ENCODE measurements at places on chromosomes 1 and 21. TPM values are rescaled to one million over a fixed set of nuclear protein-coding genes. Genes with fewer than 3 reads are reported as not detected.

RNU1-2 gene
- polyA plus RNA-seq, result 28.1 TPM

CSF3R gene
- 0.91 TPM for polyA plus RNA-seq

CLIC6 gene
- not detected for polyA plus RNA-seq

RHBG gene
- polyA plus RNA-seq, result not detected

GRCh38 chr1:227775841-227776240, 39.6 kb upstream of the PRSS38 start:
- no peak for DNase-seq

GRCh38 chr1:221832617-221833016, 90.7 kb upstream of the DUSP10 start:
- DNase-seq, result no peak

DNA sequence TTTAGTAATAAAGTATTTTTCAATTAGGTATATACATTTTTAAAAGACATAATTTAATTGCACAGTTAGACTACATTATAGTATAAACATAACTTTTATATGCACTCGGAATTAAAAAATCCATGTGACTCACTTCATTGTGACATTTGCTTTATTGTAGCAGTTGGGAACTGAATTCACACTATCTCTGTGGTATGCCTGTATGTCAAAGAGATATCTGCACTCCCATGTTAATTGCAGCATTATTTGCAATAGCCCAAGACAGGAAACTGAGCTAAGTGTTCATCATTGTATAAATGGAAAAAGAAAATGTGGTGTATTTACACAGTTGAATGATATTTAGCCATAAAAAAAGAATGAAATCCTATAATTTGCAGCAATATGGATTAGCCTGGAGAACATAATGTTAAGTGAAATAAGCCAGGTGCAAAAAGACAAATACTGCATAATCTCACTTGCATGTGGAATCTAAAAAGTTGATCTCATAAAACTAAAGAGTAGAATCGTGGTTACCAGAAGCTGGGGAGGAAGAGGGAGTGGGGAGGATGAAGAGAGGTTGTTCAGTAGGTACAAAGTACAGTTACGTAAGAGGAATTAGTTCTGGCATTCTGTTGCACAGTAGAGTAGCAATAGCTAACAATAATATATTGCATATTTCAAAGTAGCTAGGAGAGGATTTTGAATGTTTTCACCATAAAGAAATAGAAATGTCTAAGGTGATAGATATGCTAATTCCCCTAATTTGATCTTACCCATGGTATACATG, 64.8 kb downstream of the DPT start:
- DNase-seq, result no peak

DNA sequence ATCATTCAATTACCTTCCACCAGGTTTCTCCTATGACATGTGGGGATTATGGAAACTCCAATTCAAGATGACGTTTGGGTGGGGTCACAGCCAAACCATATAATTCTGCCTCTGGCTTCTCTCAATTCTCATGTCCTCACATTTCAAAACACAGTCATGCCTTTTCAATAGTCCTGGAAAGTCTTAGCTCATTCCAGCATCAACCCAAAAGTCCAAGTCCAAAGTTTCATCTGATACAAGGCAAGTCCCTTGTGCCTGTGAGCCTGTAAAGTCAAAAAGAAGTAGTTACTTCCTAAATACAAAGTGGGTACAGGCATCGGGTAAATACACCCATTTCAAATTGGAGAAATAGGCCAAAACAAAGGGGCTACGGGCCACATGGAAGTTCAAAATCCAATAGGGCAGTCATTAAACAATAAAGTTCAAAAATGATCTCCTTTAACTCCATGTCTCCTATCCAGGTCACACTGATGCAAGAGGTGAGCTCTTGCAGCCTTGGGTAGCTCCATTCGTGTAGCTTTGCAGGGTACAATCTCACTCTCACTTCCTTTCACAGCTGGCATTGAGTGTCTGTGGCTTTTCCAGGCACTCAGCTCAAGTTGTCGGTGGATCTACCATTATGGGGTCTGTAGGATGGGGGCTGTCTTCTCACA, 112.9 kb downstream of the FCRL5 start:
- no peak for DNase-seq
